H7 (cell line): ENCODE measurements at places on chromosomes 16 and 17. TPM values are rescaled to one million over a fixed set of nuclear protein-coding genes. Genes with fewer than 3 reads are reported as not detected.
A peak's percentile ranks its signal among the peaks of the same experiment; 100 is the strongest.

DNA sequence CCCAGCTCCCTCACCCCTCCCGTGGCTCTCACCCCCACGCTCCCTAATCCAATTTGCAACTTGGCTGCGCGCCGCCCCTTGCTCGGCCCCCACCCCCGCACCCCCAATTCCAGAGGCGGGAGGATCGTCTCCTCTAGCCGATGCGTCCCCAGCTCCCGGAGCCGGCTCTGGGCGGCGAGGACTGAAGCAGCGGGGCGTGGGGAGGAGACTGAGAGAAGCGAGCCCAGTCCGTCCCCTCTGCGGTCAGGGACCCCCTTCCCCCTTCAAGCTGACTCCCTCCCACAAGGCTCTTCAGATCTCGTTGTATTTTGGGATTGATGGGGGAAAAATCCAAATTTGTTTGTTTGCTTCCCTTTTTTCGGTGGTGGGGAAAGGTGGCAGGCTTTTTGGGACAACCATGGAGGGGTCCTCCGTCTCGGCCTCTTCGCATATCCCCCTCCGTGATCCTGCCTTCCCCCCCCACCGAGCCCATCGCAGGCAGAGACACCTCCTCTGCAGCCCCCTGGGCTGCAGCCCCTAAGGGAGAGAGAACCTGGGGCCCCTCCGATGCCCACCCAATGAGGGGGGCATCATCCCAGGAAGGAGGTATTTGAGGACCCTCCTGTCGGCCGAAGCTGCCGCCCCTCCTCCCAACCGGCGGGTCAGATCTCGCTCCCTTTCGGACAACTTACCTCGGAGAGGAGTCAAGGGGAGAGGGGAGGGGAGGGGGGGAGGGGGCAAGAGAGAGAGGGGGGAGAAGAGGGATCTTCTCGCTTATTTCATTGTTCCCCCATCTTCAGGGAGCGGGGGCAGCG is 466 bp downstream of the NEUROD2 start:
- peak; percentile 86 for DNase-seq

DNA sequence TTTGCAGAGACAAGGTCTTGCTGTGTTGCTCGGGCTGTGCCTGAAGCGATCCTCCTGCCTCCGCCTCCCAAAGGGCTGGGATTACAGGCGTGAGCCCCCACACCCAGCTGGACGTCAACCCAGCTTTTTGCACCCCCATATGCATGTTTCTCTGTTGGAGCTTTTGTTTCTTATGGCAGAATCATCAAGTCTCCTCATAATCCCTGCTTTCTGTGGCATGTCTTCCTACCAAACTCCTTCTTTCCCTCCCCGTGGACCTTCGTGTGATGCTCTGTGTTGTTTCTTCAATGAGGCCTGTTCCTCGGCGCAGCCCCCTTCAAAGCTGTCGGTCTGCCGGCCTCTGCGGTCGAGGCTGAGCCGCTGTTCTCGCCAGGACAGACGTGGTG is 71.6 kb downstream of the METRNL start:
- no peak for DNase-seq

Gene NPIPA8
- total RNA-seq = not detected in 2 replicates

Gene ELMO3
- total RNA-seq = 10.4 and 11.4 TPM in 2 replicates
